ENCODE measurements at places on chromosomes 2 and 18.

- no peak for DNase-seq
These were observed 79.3 kb downstream of the RBM43 start for GRCh38 chr2:151182396-151182795.

DNA sequence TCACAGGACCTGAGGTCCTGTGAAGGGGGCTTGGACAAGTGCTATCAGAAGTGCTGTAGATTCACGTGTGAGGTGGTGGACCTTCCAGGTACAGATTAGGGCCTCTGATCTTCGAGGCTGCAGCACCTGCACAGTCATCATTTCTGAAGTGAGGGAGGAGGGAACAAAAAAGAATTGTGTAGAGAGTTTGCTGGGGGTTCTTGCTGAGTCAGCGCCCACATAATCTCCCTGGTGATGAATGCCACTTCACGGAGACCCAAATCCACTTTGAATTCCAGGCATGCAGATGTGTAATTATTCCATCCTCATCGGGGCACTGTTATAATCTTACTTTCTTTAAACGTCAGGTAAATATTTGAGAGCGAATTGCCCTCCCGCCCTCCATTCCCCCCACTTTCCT is 128.5 kb upstream of the CAPN13 start:
- DNase-seq: no peak

DNA sequence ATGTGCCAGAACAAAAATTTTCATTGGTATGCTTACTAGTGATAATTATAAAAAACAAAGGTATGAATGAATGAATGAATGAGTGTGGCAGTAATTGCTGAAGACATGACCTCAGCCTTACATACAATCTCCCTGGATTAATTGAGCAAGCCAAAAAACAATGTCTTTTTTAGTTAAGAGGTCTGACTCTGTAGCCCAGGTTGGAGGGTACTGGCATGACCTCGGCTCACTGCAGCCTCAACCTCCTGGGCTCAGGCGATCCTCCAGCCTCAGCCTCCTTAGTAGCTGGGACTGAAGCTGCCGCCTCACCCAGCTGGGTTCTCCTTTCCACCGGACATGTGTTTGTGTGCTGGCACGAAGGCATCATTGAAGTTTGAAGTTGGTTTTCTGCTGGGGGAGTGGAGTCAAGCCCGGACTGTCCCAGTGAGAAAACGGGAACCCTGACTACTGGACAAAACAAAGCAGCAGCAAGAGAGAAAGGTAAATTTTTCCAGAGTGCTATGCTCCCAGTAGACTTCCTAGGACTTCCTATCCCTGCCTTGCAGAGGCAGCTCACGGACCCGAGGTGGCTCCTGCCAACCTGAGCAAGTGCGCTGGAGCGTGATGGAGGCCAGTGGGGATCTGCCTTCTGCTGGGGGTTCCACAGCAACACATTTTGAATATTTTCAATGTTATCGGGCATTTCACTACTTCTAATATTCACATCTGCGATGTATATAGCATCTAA is 6.4 kb upstream of the IMP4 start:
- DNase-seq: no peak

GRCh38 chr2:134401789-134402188 is 147.9 kb downstream of the MGAT5 start:
- no peak for DNase-seq

GRCh38 chr2:167423731-167424130 is 535.5 kb downstream of the XIRP2 start:
- no peak for DNase-seq

DNA sequence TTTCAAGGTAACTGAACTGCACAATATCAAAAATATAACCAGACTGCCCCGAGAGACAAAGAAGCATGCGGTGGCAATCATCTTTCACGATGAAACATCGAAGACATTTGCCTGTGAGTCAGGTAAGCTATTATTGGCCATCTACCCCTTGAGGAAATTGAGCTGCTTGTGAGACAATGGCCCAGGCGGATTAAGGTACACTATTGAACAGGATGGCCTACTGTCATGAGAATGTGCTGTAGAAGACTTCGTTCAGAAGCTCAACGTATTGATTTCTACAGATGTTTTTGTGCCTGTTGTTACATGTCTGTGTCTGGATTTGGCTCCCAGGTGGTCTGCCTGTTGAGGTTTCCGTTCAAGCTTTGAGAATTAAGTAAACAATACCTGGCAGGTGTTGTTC is 198.7 kb downstream of the DOK6 start:
- no peak for DNase-seq

- DNase-seq: no peak
These were observed 633.0 kb upstream of the TMEFF2 start for GRCh38 chr2:192827735-192828134.

DNA sequence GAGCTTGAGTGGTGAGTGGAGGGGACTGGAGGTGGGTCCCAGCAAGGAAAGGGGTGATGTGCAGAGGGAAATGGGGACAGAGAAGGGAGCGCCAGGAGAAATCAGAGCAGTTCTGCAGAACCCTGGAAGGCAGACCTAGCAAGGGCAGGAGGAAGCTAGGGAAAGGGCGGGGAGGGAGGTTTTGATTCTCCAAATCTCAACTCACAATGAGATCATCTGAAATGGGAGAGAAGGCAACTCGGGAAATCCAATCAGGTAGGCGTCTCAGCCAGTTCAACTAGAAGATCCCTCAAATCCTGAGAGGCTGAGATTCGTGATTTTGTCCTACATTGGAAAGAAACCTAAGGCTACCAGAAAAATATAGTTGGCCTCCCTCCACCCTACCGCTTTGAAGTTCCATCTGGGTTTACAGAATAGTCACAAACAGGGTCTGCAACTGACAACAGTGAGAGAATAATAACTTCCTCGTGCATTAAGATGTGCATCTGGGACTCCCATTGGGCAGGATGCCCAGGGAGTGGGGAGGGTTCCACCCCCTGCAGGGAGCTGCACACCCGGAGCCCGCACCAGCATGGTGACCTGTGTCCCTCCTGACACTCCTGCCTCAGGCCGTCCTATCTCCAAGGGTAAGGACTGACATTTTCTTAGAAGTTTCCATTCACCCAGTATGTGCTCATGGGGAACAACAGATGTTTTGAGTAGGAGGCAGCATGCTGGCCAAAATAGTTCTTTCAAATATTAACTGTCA is 113.3 kb upstream of the ODC1 start:
- no peak for DNase-seq

DNA sequence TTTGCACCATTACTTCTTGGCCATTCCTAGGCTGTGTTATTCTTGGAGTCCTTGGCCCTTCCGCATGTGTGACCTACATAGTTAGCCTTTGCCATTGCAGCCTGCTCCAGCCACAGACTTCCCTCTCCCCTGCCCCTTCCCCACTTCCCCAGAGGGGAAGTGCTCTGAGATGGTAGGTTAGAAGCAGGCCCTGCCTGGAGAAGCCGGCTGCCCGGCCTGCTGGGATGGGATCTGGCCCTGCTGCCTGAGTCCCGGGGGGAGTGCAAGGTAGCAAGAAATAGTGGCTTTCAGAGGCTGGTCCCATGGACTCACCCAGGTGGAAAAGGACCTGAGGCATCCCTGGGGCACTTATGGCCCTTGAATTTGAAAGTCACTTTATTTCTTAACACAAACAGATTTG is 28.4 kb upstream of the OTOF start:
- no peak for DNase-seq

DNA sequence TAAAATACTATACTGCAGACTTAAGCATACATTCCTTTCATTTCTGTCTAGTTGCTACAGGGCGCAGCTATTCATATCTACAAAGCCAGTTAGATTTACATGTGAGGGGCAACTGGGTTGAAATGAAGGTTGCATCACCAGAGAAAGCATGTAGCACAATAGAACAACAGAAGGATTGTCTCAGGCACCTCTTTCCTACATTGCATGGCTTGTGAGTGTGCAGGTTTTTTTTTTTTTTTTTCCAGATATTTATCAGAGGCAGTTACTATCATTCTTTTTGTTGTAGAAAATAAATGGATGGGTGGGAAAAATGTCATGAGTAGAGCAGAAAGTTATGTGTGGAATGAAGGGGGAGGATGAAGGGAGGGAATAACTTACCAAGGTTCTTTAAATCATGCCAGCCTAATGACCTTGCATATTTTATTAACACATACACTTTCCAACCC is 86.8 kb downstream of the ERBB4 start:
- DNase-seq: no peak

- peak; percentile 59 for DNase-seq
These were observed 17.2 kb downstream of the PCBP1 start for GRCh38 chr2:70104231-70105111.

GRCh38 chr2:164146441-164146840 is 410.6 kb upstream of the FIGN start:
- DNase-seq: no peak

DNA sequence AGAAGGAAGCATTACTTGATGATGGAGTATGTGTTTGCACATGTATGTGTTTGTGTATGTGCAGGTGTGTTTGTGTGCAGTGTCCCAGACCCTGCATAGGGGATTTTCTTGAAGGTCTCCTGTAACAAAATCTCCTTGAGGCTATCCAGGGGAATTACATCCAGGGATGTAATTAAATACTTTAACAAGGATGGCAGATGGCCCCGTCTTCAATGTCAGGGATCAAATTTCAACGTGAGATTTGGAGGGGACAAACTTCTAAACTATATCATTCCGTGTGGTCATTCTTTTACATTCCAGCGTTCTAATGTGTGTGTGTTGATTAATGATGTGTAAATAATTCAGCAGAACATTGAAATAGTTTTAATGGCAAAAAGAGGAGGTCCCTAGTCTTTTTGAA is 3.3 kb downstream of the UGT1A9 start:
- no peak for DNase-seq

DNA sequence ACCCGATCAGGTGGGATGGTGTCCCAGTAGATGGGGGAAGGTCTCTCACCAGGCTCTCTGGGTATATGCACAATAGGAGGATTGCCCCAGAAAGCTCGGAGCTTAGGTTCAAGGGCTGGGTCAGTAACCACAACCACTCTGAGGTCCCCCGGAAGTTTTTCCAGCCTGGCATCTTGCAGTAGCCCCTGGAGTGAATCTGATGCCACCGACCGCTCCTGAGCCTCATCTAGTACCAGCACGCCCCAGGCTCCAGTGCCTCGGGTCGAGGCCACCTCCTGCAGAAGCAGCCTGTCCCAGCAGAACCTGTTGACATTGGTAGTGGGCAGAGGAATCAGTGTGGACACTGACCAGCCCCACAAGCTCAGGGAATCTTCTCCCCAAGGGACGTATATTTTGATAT is 2.0 kb downstream of the DQX1 start:
- DNase-seq: no peak

GRCh38 chr2:11417946-11418585 is 47.9 kb downstream of the E2F6 start:
- peak; percentile 57 for DNase-seq

- peak; percentile 92 for DNase-seq
These were observed 54.2 kb upstream of the CTDP1 start for GRCh38 chr18:79625195-79625923.

DNA sequence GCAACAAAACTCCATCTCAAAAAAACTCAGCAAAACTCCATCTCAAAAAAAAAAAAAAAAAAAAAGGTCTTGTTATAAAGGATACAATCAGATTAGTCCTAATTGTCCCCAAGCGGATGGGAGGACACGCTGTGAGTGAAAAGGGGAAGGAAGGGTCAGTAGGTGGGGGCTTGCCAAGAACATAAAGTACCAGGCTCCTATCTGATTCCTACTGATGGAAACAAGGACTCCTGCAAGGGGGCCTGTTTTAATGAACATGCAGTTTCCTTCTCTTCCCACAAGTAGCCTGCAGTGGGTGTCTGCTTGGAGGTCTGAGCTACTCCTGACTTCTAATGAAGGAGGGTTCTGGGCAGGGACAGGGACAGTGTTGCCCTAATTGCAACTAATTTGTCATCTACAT is 7.9 kb downstream of the SCG2 start:
- no peak for DNase-seq

- no peak for DNase-seq
These were observed 84.1 kb downstream of the CAPN13 start for GRCh38 chr2:30722936-30723725.

DNA sequence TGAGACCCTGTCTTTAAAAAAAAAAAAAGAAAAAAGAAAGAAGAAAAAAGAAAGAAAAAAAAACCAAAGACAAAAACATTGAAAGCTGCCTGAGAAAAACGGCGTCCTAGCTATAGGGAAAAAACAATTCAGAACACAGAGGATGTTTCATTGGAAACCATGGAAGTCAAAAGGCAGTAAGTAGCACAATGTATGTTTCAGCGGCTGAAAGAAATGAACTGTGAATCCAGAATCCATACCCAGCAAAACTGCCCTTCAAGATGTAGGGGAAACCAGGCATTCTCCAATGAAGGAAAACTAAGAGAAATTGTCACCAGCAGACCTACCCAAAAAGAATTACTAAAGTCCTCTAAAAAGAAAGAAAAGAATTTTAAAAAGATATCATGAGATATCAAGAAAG is 27.6 kb downstream of the EVA1A start:
- no peak for DNase-seq

DNA sequence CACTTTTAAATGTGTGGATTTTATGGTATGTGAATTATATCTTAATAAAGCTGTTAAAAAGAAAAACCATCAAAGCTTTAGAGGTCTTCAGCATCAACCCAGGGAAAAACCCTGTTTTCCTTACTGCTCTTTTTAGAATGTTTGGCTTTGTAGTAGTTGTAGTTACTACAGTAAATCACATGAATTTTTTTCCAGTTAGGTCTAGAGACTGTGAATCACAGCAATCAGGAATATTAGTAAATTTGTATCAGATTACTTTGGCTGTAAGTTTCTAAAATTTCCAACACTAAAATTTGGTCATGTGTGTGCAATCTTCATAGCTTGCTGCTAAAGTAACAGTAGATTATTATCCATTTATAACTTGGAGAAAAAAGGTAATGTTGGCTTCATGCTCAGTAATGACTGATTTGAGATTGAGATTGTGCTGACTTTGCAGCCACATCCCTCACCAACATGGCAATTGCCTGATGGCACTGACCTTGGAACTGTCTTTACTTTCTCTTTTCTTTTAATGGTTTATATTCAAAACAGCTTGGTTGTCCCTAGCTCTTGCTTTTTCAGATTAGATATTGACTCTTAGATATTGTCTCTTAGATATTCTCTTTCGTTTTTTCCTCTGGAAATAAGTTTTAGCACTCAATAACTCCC is 41.1 kb downstream of the LCLAT1 start:
- DNase-seq: no peak

All from inflammatory macrophage treated with lipopolysaccharide for 1 hour (primary cell).